ENCODE measurements at places on chromosomes 4 and X.
A peak's percentile ranks its signal among the peaks of the same experiment; 100 is the strongest.

- DNase-seq: no peak
Observed at GRCh38 chr4:153519687-153520086, 53.5 kb downstream of the TMEM131L start.

- no peak for DNase-seq
Observed at GRCh38 chrX:148498067-148498466, 2.4 kb upstream of the AFF2 start.

DNA sequence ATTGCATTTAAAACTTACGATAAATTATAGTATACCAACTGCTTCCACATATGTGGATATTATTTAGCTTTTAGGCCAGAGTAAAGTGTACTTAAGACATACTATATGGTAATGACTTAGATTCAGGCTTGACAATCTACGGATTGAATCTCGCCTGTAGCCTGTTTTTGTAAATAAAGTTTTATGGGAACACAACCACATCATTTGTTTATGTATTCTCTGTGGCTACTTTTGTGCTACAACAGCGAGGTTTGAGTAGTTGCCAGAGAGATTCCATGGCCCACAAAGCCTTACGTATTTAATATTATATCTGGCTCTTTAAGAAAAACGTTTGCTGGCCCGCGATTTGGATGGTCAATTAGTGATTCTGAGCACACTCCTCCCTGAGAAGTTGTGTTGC, 37.6 kb downstream of the HHIP start:
- no peak for DNase-seq

DNA sequence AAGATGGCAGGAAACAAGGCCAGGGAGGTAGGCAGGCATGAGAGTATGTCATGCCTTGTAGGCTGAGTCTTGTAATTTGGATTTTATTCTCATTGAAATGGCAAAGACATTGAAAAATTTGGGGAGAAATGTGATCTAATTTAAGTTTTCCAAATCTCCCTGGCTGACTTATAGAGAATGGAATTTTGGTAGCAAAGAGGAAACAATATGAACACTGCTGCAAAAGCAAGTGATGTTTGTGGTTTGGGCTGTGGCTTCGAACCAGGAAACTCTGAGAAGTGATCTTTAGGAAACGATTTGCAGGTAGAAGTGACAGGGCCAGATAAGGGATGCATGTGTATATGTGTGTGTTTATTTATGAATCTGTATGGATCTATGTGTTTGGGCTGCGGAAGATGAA, 35.6 kb downstream of the ARSJ start:
- no peak for DNase-seq

GRCh38 chr4:86484241-86484640, 109.9 kb upstream of the PTPN13 start:
- no peak for DNase-seq

DNA sequence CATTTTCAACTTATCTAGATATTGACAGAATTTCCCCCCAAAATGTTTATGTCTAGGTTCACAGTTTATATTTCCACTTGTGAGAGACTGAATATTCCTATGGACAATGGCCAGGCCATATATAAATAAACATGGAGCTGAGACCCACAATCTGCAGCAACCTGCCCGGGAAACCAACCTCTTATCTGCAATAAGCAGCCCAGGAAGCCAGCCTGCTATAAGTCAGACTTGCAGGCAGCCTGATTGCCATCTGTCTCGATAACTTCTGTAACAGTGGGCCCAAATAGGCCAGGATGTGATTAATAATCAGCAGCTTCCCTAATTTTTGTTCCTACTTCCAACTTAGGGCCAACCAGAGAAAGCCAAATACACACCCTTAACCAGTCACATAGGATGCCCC, 5.2 kb upstream of the NAP1L5 start:
- DNase-seq: no peak

DNA sequence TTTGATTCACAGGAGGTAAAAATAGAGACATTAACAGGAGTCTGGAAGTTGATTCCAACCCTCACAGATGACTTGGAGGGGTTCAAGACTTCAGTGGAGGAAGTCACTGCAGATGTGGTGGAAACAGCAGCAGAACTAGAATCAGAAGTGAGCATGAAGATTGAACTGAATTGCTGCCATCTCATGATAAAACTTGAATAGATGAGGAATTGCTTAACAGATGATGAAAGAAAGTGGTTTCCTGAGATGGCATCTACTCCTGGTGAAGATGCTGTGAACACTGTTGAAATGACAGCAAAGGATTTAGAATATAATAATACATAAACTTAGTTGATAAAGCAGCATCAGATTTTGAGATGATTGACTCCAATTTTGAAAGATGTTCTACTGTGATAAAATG, 76.5 kb downstream of the RELL1 start:
- no peak for DNase-seq

DNA sequence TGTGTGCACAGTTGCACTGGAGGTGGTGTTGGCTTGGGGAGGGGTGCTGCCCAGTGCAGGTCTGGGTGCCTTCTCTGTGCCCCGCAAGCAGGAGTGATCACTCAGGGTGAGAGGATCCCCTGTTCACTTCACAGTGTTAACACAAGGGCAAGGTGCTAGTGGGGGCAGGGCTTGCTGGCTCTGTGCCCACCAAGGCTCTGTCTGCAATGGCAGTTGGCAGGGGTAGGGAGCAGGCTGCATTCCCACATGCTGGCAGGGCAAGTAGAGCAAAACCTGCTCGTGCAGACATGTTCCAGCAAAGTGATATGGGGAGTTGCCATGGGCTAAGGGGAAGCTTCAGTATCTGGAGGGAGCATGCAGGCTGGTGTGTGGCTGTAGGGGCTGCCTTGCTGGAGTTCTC, 428.0 kb downstream of the ZNF674 start:
- DNase-seq: no peak

GRCh38 chr4:3254302-3255131, 5.6 kb downstream of the MSANTD1 start:
- DNase-seq: no peak

GRCh38 chr4:88327665-88328064, 43.3 kb upstream of the PPM1K start:
- DNase-seq: no peak

- no peak for DNase-seq
Observed at GRCh38 chrX:154541896-154542722, 4.5 kb downstream of the G6PD start.

- no peak for DNase-seq
Observed at GRCh38 chr4:48687313-48688051, 92.6 kb downstream of the FRYL start.

- no peak for DNase-seq
Observed at GRCh38 chr4:74464291-74464690, 19.4 kb downstream of the AREG start.

GRCh38 chrX:39814391-39814790, 283.4 kb downstream of the BCOR start:
- DNase-seq: peak; percentile 52

DNA sequence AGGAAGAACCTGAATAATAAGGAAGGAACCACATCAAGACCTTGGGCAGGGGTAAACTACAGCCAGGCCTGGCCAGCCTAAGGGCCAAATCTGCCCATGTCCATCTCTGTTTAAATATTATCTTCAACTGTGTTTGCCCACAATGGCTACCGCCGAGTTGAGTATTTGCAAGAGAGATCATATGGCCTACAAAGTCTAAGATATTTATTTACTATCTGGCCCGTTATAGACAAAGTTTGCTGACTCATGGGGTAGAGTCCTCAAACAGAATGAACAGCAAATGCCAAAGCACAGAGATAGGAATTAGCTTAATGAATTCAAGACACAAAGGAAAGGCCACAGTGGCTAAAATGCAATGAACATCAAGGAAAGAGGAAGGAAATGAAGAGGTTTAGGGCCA, 44.8 kb downstream of the RPS6KA3 start:
- no peak for DNase-seq

- DNase-seq: no peak
Observed at GRCh38 chr4:81516241-81516640, 44.5 kb upstream of the RASGEF1B start.

DNA sequence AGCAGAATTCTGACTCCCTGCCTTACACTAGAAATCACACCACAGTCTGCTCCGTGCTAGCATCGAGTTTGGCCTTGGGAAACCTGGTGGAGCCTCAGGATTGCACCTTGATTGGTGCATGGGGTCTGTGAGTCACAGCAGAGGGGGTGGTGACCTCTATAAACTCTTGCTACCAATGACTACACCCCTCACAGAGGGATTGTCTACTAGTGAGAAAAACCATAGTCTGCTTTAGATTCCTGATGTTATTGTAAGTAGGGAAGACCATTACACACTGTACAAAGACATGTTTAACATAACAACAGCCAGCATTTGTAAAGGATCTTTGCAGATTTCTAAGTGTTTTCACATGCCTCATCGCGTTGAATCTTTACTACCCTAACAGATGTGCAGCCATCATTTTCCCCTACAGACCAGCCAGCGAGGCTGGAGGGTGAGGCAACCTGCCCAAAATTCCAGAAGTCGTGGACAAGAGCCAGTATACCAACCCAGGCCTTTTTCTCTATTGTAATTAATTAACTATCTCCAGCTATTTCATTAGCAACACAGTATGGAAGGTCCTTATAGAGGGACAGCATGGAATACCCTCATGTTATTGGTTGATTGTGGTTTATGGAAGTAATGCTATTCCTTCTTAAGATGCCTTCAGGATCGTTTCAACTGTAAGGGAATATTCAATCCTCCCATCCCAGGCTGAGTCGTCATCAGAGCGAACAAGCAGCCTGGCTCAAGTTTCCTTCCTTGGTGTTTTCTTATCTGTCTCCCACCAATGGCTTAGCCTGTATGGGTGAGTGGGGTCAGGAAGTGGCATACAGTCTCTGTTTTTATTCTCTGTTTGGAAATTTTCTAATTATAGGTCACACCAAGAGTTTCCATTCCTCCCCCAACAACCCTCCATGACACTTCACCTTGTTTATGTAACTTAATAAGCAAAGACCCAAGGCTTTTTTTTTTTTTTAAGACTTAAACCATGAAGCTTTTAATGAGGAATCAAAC, 55.9 kb upstream of the KDR start:
- no peak for DNase-seq

DNA sequence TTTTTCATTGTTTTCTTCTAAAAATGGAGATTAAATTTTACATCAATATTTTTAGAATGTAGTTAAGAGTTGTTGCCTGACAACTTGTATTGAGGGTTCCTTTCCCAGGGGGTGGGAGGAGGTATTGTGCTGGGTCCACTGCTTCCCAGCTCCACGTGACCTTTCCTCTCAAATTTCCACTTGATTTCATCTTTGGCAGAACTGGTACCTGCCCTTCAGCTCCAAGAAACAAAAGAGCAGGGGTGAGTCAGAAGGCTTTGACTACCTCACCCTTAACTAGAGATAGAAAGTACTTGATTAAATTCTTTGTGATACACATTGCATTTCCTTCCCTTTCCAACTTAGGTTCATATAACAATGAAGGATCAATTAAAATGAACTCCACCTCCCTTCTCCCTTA, 19.7 kb downstream of the TRIM2 start:
- peak; percentile 21 for DNase-seq

- DNase-seq: no peak
Observed at GRCh38 chrX:73827406-73827805, 264.4 kb downstream of the CHIC1 start.

- no peak for DNase-seq
Observed at GRCh38 chr4:4838051-4838935, 21.2 kb upstream of the MSX1 start.

GRCh38 chr4:157706155-157706554, 466.7 kb downstream of the GASK1B start:
- DNase-seq: no peak

GRCh38 chr4:85955620-85956292, 404.1 kb downstream of the MAPK10 start:
- DNase-seq: no peak

GRCh38 chrX:82742351-82742750, 765.7 kb upstream of the POU3F4 start:
- DNase-seq: no peak

DNA sequence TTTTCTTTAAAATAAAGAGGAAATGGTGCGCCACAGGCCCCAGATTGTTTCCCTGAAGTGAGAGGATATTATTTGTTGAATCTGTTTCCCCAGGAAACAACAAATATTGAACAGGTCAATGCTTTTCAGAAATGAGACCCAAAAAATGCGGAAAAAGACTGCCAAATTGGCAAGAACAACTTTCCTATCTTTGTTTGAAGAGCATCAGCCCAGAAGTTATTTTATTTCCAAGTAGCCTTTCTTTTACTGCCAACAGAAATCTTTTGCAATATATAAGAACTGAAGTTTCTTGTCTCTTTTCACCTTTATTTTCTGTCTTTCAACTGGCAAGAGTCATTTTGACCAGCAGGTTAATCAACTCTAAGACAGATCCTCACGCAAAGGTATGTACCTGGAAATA, at the start of gene SMR3A:
Gene SMR3A, plus strand, starts transcription at position 301 of the 400 bp plus-strand sequence. CDS start 1,356 bp downstream, outside the sequence.
- no peak for DNase-seq

DNA sequence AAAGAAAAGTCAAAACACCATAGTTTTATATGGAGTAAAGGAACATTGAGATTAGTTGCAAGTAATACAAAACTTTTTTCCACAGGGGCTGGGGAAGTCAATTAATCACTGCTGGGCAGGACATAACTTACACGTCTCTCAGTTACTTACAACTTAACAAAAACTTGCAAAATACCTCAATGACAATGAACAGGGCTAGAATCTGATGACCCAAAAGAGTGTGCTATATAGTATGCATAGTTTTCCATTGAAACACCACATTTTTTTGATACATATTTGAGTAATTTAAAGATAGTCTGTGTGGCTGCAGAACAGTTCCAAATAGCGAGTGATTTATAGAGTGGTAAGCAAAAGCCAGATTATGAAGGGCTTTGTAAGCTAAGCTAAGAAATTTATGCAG, 172.3 kb upstream of the TRPC5 start:
- no peak for DNase-seq

DNA sequence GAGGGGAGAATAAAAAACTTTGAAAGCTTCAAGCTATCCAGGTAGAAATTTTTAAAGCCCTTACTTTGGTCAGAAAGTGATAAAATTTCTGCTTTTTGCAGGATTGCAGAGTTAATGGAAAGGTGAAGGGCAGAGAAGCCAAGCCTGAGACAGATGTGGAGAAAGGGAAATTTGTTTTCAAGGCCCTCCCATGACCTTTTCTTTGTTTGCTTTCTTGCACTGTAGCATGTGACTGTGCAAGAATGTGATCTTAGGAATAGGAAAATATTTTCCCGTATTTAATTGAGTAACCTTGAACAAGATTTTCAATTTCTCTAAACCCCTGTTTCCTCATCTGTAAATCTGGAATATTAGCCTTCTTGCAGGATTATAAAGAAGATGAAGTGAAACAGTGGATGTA, 307.2 kb downstream of the PPARGC1A start:
- DNase-seq: no peak

DNA sequence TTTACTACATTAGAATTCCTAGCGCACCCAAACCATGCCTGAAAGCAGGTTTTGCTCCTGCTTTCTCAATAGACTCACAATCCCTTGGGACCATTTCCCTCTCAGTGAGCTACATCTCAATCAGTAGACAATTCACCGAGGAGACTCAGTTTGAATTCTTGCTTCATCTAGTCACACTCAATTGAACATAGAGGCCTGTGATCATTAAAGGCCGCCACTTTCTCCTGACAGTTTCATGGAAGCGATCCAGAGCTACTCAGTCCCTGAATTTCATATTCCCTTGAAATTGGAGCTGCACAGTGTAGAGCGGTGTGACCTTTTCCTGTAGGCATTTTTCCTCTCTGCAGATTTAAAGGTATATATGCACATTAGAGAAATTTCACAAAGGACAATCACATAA, 193.9 kb upstream of the SPOCK3 start:
- no peak for DNase-seq
